ENCODE measurements at places on chromosomes 4 and X. TPM values are rescaled to one million over a fixed set of nuclear protein-coding genes. Genes with fewer than 3 reads are reported as not detected.

PAGE5 gene
- not detected for total RNA-seq

CTAG2 gene
- total RNA-seq: not detected

RGN gene
- total RNA-seq: 0.98 TPM

KDM5C gene
- 123 TPM for total RNA-seq

ARMCX1 gene
- 57.0 TPM for total RNA-seq

DNAAF6 gene
- total RNA-seq: not detected

CT45A1 gene
- not detected for total RNA-seq

All from subcutaneous preadipocyte (primary cell).